ENCODE measurements at places on chromosomes 6 and 20.

DNA sequence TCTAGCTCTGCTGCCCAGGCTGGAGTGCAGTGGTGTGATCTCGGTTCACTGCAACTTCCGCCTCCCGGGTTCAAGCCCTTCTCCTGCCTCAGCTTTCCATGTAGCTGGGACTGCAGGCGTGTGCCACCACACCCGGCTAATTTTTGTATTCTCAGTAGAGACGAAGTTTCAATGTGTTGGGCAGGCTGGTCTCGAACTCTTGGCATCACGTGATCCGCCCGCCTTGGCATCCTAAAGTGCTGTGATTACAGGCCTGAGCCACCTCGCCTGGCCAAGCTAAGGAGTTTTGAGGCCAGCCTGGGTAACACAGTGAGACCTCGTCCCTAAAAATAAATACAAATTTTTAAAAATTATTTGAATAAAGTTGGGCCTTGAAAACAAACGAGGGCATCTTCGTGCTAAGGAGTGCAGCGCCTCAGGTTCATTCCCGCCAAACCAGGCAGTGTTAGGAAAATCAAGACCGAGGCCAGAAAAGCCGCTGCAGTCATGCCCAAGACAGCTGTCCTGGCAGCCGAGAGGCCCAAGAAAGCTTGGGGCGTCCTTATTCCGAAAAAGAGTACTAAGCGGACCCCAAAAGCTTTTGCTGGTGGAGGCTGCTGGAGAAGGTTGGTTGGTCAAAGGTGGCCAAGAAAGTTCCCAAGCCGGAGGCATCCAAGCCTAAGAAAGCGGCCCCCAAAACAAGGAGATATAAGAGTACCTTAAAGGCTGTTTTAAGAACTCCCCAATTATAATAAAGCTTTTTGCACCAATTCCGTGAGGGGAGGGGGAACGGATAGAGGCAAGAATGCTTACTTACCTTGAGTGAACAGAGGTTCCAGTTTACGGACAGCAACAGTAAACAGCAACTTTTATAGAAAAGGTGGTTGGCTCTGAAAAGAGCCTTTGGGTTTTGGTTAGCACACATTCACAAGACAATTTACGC, 109.0 kb downstream of the HFE start:
- no peak for DNase-seq

DNA sequence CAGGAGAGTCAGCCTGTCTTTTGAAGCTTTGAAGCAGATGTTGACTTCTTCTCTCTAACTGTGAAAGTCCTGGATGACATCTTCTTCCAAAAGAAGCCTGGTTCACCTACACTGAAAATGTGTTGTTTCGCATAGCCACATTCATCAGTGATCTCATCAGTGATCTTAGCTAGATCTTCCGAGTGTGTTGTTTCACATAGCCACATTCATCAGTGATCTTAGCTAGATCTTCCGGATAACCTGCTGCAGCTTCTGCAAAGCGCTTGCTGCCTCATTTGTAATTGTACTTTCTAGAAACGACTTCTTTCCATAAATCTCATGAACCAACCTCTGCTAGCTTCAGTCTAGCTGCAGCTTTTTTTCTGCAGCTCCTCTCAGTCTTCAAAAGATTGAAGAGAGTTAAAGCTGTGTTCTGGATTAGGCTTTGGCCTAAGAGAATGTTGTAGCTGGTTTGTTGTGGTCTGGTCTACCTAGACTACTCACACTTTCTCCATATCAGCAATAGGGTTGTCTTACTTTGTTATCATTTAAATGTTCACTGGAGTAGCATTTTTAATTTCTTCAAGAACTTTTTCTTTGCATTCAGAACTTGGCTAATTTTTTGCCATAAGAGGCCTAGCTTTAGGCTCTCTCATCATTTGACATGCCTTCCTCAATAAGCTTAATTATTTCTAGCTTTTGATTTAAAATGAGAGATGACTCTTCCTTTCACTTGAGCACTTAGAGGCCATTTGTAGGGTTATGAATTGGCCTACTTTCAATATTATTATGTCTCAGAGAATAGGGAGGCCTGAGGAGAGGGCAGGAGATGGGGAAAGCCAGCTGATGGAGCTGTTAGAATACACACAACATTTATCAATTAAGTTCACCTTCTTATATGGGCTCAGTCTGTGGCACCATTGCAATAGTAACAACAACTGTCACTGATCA, 48.7 kb upstream of the EXOC2 start:
- DNase-seq: no peak

GRCh38 chr6:125294925-125295324, 6.8 kb downstream of the HDDC2 start:
- no peak for DNase-seq

GRCh38 chr6:4905826-4906225, 98.0 kb downstream of the RPP40 start:
- no peak for DNase-seq

GRCh38 chr6:71222671-71223070, 65.9 kb upstream of the OGFRL1 start:
- DNase-seq: no peak

DNA sequence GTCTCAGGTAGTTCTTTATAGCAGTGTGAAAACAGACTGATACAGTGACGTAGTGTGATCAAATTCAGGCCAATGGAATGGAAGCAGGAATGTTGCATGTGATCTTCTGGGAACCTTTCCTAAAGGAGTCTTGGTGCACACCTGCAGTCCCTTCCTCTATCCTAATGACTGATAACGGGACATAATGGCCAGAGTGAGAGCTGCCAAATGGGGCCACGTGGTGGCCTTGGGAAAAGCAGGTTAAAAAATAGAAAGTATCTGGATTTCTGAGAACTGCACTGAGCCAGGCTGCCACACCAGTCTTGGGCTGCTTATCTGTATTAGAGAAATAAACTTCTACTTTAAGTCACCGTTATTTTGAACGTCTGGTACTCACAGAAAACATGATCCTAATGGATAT, 51.9 kb downstream of the MEP1A start:
- DNase-seq: no peak

- no peak for DNase-seq
These were observed 3.3 kb upstream of the TAF4 start for GRCh38 chr20:62068997-62069396.

DNA sequence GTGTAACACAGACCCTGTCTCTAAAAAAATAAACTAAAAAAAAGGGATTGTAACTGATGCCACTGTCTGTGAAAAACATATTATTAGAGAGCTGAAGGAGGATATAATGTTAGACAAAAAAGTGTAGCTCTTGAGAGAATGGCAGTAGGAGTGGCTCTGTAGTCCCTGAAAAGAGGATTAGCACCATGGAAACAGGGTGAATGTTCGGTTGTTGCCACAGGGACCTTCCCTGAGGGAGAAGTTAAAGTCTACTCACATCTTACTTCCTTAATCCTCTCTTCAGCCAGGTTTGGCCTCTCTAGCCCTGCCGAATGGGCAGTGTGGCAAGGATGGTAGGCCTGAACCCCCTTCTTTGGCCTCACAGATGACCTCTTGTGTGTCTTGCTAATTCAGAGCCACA, 12.1 kb downstream of the SCAND1 start:
- DNase-seq: no peak

DNA sequence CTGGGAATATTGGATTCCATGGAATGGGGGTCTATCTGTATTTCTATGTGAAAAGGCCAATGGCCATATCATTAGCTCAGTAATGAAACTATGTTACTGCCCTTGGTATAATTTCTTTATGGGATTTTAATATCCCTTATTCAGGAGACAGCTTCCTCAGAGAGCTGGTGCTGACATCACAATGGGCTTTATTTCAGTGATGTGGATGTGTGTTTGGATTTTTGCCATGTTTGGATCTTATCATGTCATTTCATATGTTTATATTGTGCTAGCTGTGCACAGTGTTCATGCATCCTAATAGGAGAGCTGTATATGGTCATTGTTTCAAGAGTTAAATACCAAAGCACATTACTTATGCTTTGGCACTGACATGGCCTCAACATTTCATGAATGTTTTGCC, 806.1 kb upstream of the MAP3K7 start:
- DNase-seq: no peak

DNA sequence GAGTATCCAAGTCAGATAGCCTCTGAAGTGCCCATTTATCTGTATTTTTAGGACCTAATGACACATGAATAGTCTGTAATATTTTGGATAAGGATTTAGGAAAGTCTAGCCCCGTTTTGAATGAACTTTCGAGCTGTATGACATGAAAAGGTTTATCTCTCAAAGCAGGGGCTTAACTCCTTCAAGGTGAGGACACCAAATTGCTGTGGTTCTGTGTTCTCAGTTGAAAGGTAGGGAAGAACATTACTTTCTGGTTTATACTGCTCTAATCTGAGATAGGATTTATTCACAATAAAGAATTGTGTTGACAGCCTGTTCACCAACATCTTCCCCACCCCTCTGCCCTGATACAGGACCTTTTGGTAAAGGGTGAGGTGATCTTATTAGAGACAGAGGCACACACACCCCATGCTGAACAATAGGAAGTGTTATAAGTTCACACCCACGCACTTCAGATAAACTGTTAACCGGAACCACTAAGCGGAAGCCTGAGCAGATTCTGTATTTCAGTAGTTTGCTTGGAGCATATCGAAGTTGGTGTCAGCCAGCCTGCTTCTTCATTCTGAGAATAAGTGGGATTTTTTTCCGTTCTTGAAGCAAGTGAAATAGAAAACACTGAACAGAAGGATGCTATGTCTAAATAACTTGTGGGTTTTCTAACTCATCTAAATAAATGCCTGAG, 223.3 kb downstream of the TMEM242 start:
- no peak for DNase-seq

- DNase-seq: no peak
These were observed 16.7 kb downstream of the MGME1 start for GRCh38 chr20:17985388-17986018.

DNA sequence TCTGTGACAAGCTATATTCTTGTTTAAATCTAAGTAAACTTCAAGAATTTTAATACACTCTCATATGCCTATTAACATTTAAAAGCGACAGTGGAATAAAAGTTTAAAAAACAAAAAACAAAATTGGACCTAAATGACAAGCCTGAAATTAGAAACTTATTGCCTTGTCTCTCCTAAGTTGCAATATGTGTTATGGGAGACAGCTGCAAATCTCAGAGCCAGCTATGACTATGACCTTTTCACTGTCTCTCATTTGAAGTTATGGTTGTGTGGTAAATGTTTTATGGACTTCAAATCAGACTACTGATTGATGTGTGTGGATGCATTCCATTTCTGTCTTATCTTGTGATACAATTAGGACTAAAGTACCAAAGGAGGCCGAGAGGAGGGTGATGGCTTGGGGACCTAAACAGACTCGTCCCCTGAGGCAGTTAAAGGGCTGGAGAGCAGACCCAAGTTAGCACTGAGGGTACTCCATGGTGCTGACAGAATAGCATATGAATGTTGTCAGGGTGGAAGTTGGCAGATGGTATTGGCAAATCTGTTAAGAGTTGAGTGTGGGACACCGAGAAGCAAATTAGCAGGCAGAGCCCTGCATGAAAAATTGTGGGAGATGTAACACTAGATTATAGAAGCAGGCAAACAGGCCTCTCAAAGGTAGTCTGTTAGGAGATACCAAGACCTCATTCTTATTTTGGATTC, 930.1 kb upstream of the MAN1A1 start:
- no peak for DNase-seq

- DNase-seq: no peak
These were observed 28.2 kb upstream of the ARMC2 start for GRCh38 chr6:108820006-108820405.

DNA sequence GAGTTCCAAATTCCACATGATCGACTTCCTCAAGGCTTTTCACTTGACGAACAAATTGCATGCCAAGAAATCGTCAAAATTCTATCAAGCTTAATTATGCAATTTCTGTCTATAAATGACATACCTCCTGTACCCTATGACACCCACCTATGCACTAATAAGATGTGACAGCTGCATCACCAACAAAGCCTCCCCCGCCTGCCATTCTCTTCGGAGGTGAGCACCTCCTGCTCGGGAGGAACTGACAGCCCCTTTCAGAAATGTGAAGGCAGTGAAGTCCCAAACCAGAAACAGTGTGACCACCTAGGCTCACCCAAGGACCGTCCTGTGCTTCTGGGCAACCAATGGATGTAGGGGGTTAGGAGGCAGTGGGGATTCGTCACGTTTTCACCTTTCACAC, 37.1 kb downstream of the GPR6 start:
- DNase-seq: no peak

All from Caki2 (cell line).